ENCODE measurements at places on chromosomes 12 and 14.

DNA sequence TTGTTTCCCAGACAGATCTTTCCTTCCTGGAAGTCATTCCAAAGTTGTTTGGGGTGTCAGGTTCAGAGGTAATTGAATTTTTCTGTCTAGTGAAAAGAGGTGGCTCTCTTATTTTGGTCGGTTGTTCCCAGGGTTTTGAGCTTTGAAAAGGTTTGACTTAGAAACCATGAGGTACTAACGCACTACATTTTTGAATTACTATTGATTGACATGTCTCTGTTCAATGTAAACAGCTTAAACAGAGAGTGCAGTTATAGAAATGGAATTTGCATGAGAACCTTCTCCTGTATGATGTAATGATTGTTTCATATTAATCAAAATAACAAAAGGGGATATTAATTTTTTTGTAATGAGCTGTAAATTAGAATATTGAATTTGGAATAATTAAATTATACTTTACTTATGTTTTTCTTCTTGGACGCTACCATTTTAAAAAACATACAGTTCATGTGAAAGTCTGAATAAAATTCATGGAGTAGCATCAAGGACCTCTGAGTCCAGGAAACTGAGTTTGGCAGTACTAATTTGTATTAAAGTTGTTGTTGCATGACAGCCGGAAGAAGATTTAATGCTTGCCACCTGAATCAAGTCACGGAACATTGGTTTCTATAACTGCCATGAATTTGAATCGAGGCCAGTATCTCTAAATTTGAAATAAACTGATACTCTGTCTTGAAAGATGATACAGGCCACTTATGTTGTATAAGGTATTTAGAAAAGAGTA, 41.7 kb downstream of the NPAS3 start:
- DNase-seq = peak; percentile 85

GRCh38 chr12:20105943-20106342, 262.4 kb upstream of the PDE3A start:
- no peak for DNase-seq

DNA sequence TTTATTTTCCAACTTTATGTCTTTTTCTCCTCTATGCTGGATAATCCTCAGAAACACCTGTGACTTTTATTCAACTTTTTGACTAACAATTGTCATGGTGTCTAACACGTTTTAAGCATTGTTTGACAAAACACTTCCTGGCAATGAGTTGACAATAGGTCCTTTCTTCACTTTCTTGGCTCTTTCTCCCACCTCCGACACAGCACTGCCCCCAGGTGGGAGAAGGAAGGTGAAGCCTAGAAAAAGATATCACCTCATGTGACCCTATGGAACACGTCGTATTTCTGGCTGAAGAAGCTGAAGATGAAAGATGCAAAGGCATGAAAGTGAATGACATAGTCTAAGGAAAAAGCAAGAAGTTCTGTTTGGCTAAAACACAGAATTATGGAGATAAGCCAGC, 430.0 kb downstream of the ETNK1 start:
- DNase-seq = no peak

GRCh38 chr12:7019043-7019569, 830 bp upstream of the LPCAT3 start:
- DNase-seq = no peak

- DNase-seq = no peak
These were observed 5.5 kb upstream of the KRT84 start for GRCh38 chr12:52390739-52391617.

Measured in SHP77 treated with DMSO at 0.1 percent for 48 hours (cell line).